ENCODE measurements at places on chromosomes 16 and 17.

DNA sequence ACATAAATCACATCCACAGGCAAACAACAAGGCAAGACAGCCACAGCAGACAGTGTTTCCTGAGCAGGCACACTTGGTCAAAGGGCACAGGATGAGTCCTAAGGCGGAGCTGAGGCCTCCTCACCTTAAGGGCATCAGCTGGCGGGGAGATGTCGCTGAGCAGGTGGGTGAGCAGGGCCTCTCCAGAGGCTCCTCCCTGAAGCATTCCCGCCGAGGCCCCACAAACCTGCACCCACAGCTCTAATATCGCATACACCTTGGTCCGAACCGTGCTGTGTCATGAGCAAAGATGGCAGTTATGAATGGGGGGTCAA, 29.3 kb downstream of the PELP1 start:
- DNase-seq = no peak

DNA sequence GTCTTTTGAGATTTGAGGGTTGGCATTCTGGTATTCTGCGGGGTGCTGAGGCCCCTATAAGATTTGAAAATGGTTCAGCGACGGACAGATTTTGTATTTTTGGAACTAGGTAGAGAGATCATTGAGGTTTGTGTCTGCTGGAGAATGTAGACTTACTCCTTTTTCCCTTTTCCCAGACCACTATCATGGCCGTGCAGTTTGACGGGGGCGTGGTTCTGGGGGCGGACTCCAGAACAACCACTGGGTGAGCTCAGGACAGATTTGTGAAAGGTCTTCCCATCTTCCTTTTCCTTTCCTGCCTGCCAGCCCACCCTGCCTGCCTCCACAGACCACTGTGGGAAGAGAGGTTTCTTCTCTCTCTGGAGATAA, 572 bp downstream of the PSMB6 start:
- no peak for DNase-seq

DNA sequence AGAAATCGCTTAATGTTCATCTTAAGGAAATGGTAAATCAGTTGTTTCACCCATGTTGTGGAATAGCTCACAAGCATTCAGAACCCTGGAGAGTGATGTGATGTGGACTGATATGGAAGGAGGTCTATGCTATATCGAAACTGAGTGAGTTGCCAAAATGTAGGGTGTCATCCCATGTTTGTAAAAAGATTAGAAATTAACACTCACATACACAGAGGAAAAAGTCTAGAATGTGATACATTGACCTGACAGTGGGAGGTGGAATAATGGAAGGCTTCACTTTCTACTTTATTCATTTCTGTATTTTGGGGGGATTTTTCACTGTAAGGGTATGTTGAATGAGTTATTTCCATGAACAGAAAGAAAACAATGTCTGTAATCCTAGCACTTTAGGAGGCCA, 4.7 kb upstream of the PRM1 start:
- no peak for DNase-seq

DNA sequence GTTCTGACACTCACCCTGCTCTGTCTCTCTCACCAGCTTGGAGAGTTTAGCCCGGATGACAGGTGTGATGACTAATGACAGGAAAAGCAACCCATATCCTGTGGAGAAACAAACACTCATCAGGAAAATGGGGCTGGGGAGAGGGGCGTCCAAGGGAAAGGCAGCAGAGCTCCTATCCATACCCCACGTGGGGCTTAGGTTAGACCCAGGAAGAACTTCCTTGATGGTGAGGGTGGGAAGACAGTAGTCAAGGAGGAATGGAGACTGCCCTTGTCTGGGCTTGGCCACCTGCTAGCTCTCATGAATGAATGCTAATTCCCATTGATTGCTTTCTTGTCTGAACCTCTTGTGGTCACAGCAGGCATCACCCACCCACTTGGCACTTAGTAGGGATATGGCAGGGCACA, 3.8 kb downstream of the SLC46A1 start:
- peak; percentile 56 for DNase-seq

DNA sequence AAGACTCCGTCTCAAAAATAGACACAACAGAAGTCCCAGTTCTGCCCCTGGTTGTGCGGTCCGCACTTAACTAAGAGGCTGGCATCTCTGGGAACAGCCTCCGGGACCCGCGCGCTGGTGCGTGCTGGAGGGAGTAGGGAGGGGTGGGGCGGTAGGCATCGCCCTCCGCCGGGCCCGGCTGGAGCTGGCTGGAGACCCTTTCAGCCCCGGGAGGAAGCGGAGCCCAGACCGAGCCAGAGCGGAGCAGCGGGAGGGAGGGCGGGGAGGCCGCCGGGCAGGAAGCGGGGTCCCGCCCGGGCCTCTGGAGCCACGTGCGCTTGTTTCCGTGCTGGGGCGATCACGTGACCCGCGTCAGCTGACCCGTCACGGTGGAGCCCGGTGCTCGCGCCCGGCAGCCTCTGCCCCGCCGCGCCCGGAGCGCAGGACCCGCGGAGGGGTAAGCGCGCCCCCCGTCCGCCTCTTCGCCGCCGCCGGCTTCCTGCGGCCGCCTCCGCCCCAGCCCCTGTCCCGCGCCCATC, at the start of gene WDR81:
WDR81 (plus strand) TSS at position 354 of the 518 bp plus-strand sequence. CDS start 256 bp downstream, outside the sequence.
- DNase-seq = peak; percentile 68

GRCh38 chr17:36921095-36921851, 16.0 kb upstream of the LHX1 start:
- no peak for DNase-seq

GRCh38 chr16:80056324-80056723, 455.8 kb upstream of the MAF start:
- DNase-seq = no peak

GRCh38 chr16:73213732-73214455, 166.0 kb upstream of the ZFHX3 start:
- DNase-seq = no peak

GRCh38 chr17:34222722-34223497, 32.2 kb upstream of the CCL2 start:
- no peak for DNase-seq

Measured in NCI-H2081 (cell line).